Hippocampal formation (tissue), 2 donors: ENCODE measurements at places on chromosomes 11 and 22.

GRCh38 chr11:87356428-87356827, 318.7 kb downstream of the TMEM135 start:
- DNase-seq = no peak

DNA sequence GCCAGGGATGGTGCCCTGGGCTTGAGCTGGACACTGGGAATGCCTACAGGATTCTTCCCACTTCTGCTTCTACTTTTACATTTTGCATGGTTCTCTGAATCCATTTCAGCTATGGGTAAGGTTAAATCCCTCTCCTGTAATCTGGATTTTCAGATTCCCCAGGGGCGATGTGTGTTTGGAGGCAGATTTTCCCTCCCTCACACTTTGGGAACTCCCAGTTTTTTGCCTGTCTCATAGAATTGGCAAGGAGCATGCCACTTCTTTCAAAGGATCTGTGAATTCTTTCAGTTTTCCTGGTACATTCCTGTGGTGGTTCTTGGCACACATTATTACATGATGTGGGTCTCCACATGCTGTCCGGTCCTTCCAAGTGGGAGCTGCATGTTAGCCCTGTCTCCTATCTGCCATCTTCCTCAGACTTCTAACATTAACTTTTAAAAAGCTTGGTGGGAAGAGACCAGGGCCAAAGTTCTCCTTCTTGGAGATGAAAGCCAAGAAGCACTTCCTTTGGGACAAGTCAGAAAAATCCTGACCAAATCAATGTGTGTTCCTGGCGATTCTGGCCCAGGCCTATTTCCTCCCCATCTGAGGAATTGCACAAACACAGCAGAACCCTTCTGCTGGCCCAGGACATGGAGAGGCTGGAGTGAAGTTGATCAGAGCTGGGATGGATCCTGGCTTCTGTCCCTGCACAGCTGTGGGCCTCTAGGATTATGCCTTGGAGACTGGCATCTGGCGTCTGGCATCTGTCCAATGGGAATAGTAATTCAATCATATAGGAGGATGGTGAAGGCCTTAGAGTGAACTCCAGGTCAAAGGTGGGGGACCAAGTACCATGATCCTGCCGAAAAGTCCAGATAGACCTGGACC, 5.4 kb upstream of the APOL2 start:
- no peak for DNase-seq

GRCh38 chr11:36057379-36058042, 113.6 kb downstream of the LDLRAD3 start:
- DNase-seq = no peak

GRCh38 chr22:49349181-49349835, 478.4 kb downstream of the BRD1 start:
- DNase-seq = no peak

DNA sequence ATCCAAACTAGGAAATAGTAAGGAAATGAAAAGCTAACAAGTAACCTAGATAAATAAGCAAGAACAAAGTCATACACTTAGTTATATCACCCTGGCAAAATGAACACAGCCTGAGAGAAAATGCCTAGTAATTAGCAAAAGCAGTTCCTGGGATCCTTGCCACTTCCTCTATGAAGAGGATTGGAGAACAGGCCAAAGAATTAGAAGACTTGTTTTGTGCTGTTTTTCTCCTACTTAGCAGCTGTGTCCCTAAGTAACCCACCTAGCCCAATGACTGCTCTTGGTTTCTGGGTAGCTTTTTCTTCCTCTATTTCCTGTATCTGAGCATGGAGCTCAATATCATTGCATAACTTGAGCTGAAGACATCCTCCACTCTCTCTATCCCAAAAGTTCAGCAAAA, 713.9 kb downstream of the ETS1 start:
- no peak for DNase-seq
